GM10248 (cell line): ENCODE measurements at places on chromosomes 2 and 18.

DNA sequence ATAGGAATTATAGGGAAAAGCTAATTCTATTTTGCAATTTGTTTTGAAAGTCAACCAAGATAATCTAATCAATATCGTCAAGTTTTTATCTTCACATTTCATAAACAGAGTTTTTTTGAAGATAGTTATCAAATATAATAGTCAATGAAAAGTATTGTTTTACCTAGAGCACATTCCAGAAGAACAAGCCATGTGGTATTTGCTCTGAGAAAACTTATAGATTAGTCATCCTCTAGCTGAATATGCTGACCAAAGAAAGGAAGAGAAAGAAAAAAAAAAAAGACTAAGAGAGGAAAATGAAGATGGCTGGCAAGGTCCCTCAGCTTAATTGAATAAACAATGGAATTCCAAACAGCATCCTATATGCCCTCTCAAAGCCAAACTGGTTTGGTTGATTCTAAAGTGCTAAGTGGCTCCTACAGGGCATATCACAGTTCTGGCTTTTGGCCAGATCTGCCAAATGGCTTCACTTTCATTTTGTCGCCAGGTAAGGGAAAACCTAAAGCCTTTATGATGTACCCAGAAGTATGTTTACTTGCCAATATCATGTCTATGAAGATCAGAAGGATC lies 132.6 kb downstream of the VWC2L start:
- DNase-seq, result no peak

- DNase-seq, result no peak
These were observed 319.6 kb upstream of the REV1 start for GRCh38 chr2:99809259-99809900.

DNA sequence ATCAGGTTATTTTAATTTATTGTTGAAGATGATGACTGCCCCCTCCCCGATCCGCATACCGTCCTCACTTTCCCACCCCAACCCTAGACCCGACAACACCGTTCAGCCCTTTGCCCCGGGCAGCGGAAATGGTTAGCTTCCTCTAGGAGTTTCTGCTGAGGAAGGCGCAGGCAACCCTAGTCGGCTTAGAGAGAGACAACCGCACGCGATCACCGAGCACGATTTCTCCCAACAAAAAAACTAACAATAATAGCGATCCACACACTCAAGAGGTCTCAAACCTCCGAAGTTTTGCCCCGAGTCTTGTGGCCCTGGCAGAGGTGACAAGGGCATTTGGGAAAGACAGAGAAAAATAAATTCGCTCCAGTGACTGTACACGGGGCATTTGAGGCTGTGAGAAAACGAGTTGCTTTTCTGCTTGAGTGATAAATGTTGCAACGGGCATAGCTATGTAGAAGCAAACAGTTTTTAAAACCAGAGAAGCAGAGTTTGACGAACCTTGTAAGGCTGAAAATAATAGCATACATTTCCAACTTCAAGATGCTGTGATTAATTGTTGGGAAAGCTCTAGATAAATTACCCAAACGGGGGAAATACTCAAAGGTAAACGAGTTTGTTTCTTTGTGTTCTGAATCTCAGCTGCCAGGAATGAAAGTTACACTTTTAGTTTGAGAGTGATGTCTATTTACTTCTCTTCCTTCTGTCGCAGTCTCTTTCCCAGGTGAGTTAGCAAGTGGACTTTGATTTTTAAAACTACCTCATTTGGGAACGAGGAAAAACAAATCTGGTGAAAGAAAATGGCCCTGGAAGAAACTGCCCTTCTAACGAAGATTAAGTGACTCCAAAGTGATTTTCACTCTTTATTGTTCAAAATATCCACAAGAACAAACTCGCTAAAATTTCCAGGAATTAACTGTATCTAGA lies 11.0 kb upstream of the SIX3 start:
- DNase-seq, result peak; percentile 37

- no peak for DNase-seq
These were observed 596.9 kb downstream of the DCC start for GRCh38 chr18:52936931-52937330.

DNA sequence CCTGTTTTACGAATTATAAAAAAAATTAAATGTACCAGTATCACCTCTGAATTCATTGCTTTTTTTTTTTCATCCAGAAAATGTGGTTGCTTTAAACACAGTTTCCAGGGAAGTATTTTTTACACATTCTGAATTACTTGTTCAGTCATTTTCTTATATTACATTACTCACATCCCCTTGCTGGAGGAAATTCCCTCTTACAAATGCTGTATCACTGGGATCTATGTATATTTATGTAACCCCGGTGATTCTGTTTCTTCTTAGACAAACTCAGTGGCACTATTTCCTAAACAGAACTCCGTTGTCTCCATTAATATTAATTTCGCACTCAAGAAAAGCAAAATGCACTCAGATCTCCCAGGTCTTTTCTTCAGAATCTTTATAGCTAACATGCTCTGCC lies 1078.5 kb upstream of the ZEB2 start:
- DNase-seq, result no peak

- DNase-seq, result peak; percentile 60
These were observed 35.5 kb upstream of the TTR start for GRCh38 chr18:31555971-31556747.

- peak; percentile 26 for DNase-seq
These were observed 59.7 kb downstream of the PTH2R start for GRCh38 chr2:208466151-208466919.

DNA sequence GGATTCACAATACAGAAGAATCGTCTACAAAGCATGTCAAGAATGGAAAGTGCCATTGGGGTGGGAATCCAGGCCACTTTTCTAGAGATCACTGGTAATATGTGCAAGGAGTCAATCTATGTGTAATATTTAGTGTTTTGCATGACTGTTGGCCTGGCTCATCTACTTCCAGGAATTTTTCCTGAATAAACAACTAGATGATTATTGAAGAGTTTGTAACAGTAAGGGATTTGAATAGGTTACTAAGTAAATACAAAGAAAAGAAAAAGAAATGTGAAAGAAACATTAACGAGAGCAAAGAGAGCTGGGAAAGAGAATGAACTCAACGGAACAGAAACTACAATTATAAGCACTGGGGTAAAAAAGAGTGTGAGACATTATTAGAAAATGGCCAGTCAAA lies 406.0 kb downstream of the TGIF1 start:
- no peak for DNase-seq

DNA sequence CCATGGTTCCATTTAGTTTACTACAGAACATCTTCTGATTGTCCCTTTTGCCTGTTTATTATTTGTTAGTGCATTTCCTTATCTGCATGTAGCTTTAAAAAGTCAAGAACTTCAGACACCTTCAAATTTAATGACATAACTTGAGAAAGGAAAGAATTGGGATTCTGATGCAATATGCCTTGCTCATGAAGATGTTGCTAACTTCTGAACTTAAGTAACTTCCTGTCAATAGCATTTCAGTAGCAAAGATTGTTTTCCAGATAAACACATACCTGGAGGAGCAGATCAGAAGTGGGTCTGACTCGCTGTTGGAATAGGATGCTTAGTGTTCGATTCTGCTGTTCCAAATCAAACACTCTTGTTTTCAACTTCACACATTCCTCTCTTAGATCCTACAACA lies 190.2 kb upstream of the LYPD1 start:
- no peak for DNase-seq

GRCh38 chr2:30366199-30366691 lies 80.8 kb upstream of the LCLAT1 start:
- DNase-seq, result no peak

GRCh38 chr2:72625366-72625765 lies 200.5 kb downstream of the EXOC6B start:
- DNase-seq, result no peak

GRCh38 chr2:148876202-148876594 lies 1.2 kb downstream of the KIF5C start:
- DNase-seq, result peak; percentile 26
